ENCODE measurements at places on chromosomes 1 and 21.

- DNase-seq: no peak
Observed at GRCh38 chr1:185400052-185400451, 83.0 kb upstream of the IVNS1ABP start.

- DNase-seq: no peak
Observed at GRCh38 chr1:93977598-93977945, 68.3 kb upstream of the GCLM start.

- no peak for DNase-seq
Observed at GRCh38 chr1:229028544-229028943, 242.4 kb upstream of the RAB4A start.

- no peak for DNase-seq
Observed at GRCh38 chr1:233025157-233025556, 74.7 kb downstream of the NTPCR start.

- DNase-seq: no peak
Observed at GRCh38 chr1:173937062-173937461, 19.9 kb upstream of the SERPINC1 start.

- DNase-seq: no peak
Observed at GRCh38 chr1:153698923-153699714, 20.6 kb downstream of the NPR1 start.

DNA sequence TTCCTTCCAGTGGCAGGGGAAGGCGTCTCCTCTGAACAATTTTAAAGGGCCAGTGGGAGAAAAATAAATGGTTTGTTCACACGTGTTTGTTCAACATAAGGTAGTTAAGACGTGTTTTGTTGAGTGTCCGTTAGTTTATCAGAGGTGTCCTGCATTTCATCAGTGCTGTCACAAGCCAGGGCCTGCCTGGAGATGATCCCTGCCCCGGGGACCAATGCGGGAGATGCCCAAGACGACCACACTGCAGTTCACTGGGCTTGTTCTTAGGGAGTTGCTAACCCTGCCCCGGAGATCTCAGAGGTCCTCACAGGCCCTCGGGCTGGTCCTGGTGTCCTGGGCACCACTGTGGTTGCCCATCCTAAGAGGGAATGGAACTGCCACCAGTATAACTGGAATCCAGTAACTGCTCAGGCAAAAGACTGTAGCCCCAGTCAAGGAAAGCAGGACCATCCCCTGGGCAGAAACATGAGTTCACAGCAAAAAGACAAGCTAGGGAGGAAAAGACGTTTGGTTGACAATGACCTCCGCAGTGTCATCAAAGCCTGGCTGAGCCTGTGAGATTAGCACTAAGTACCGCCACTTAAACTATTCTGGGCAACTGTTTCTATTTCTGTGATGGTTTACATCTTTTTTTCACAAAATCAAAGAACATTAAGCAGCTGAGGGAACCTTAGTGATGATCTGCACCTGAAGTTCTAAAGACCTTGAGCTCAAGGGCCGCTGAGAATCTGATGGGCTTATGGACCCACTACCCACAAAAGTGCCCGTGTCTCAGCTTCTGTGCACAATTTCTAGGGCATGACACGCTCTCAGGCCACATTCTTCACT lies 44.9 kb upstream of the LIN9 start:
- no peak for DNase-seq

GRCh38 chr1:159843459-159843858 lies 16.8 kb downstream of the SLAMF8 start:
- no peak for DNase-seq

GRCh38 chr1:53270107-53270506 lies 31.8 kb upstream of the MAGOH start:
- DNase-seq: no peak

- no peak for DNase-seq
Observed at GRCh38 chr1:22786719-22787489, 76.3 kb downstream of the EPHB2 start.

- DNase-seq: no peak
Observed at GRCh38 chr1:94296018-94296417, 58.6 kb upstream of the ARHGAP29 start.

GRCh38 chr1:26574719-26575251 lies 45.2 kb downstream of the RPS6KA1 start:
- DNase-seq: no peak

GRCh38 chr1:24351918-24352627 lies 32.9 kb downstream of the GRHL3 start:
- no peak for DNase-seq

GRCh38 chr1:193609592-193609991 lies 423.2 kb upstream of the B3GALT2 start:
- no peak for DNase-seq

- DNase-seq: no peak
Observed at GRCh38 chr1:27596261-27596660, 7.7 kb downstream of the AHDC1 start.

DNA sequence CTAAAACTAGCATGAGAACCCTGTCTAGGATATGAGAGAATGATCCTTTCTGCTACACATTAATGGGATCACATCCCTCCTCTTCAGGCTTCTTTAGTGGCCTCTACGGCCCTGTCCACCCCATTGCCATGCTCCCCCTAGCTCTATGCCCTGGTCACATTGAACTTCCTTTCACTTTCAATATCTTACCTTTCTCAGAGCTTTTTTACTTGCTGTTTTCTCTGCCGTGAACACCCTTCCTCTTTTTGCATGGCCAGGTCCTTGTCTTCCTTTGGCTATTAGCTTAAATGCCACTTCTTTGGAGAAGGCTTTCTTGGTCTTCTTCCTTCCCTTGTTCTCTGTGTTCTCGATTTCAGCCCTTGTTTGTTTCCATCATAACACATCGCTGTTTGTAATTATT lies 97.4 kb downstream of the GIPC2 start:
- peak; percentile 67 for DNase-seq

GRCh38 chr1:193355626-193356025 lies 169.2 kb upstream of the B3GALT2 start:
- no peak for DNase-seq

GRCh38 chr21:26025536-26026512 lies 144.7 kb downstream of the APP start:
- no peak for DNase-seq

DNA sequence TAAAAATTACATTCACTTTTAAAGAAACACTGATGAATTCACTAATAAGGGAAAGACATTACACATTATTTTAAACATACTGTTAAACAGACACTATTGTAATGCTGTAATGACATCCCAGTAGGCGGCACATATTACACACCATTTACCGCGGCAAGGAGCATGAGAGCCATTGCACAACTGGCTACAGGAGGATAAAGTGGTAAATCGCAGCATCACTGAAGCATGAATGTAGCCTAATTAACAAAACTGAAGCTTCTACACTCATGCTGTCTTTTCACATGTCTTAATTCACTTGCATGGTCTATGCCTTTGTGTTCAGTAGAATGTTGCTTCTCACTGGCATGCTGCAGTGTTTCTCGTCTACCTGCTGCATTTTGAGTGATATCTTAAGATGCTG lies 1046.0 kb downstream of the MRPL39 start:
- DNase-seq: no peak

DNA sequence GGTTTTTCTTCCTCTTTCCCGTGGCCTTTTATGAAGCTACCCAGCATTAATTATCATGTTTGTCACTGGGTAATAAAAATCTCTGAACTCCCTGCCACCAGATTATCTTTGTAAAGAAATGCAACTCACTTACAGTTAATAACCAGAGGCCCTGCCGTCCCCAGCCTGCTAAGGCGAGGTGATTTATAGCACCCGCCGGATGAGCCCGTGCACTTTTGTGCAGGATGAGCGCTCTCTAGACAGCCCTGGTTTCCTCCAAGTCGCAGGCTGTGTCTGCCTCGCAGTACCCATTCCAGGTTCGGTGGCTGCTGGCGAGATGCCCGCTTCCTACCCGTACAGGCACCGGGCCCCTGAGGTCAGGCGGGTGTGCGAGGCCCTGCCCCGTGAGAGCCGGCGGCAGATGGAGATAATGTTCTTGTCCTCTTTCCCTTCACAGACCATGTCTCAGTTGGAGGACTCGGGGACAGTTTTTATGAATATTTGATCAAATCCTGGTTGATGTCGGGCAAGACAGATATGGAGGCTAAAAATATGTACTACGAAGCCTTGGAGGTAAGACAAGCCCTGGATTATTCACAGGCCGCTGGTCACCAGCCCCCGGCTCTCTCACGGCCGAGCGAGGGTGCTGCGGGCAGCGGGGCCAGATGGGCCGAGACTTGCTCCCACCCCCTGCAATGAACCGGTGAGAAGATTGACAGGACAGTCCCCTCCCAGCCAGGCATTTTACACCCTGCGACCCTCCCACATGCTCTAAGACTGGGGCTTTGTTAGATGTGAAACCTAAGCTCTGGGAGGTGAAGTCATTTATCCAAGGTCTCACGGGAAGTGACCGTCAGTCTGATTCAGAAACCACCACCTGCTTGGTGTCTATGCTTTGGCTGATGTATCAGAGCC lies 28.5 kb upstream of the SELENON start:
- no peak for DNase-seq

DNA sequence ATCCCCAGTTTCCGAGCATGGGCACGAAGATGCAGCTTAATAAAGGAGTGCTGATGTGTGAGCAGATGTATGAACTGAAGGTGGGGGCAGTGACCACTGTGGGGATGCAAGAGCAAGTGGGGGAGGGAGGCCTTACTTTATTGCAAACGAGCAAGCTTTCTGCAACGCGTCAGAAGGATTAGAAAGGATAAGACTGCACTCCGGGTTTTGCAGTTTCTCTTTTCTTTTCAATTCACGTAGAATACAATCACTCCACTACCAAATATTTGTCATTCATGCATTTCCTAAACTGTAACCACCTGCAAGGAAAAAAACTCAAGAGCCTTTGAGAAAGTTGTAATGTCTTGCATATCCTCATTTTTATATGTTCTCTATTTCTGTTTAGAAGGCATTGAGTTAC lies 4.3 kb upstream of the OR2C3 start:
- peak; percentile 10 for DNase-seq

GRCh38 chr1:212070720-212071302 lies 35.3 kb downstream of the DTL start:
- peak; percentile 55 for DNase-seq

- no peak for DNase-seq
Observed at GRCh38 chr21:43803558-43804300, 14.4 kb downstream of the RRP1 start.

GRCh38 chr1:232472485-232473041 lies 157.4 kb downstream of the SIPA1L2 start:
- no peak for DNase-seq

- no peak for DNase-seq
Observed at GRCh38 chr21:20270365-20271055, 727.7 kb upstream of the NCAM2 start.

- DNase-seq: no peak
Observed at GRCh38 chr1:109863667-109864046, 47.0 kb upstream of the CSF1 start.

GRCh38 chr1:225445639-225446594 lies 18.1 kb upstream of the LBR start:
- no peak for DNase-seq

- DNase-seq: no peak
Observed at GRCh38 chr1:214164173-214164572, 116.8 kb upstream of the SMYD2 start.

GRCh38 chr21:42218836-42219605 lies at the start of gene ABCG1:
Gene ABCG1, plus strand, starts transcription at chr21:42219140. Its CDS starts 123 bp downstream, at chr21:42219263.
- no peak for DNase-seq

GRCh38 chr1:208074353-208074752 lies 163.4 kb upstream of the CD34 start:
- DNase-seq: no peak

GRCh38 chr1:95396557-95396956 lies 162.5 kb downstream of the RWDD3 start:
- no peak for DNase-seq

DNA sequence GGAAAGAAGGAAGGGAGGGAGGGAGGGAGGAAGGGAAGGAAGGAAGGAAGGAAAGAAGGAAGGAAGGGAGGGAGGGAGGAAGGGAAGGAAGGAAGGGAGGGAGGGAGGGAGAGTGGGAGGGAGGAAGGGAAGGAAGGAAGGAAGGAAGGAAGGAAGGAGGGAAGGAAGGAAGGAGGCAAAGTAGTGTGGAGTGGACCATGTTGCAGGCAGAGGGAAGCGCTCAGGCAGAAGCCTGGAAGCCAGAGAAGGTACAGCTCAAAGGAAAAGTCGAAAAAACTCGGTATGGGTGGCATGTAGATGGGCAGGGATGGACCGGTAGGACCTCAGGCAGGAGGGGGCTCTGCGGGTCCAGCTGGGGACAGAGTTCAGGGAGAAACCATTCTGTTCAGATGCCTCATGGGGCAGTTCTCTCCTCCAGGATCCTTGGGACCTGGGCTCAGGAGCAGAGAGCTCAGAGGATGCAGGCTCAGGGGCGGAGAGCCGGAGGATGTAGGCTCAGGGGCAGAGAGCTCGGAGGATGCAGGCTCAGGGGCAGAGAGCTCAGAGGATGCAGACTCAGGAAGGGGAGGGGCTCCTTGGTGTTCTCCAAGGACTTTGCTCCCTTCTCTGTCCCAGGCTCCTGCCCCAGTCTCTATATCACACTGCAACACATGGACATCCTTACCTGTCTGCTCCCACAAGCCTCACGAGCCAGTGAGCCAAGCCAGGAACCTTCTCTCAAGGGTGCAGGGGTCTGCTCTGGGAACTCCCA lies 13.6 kb upstream of the PADI3 start:
- no peak for DNase-seq

- no peak for DNase-seq
Observed at GRCh38 chr1:211541720-211542477, 37.1 kb downstream of the SLC30A1 start.

DNA sequence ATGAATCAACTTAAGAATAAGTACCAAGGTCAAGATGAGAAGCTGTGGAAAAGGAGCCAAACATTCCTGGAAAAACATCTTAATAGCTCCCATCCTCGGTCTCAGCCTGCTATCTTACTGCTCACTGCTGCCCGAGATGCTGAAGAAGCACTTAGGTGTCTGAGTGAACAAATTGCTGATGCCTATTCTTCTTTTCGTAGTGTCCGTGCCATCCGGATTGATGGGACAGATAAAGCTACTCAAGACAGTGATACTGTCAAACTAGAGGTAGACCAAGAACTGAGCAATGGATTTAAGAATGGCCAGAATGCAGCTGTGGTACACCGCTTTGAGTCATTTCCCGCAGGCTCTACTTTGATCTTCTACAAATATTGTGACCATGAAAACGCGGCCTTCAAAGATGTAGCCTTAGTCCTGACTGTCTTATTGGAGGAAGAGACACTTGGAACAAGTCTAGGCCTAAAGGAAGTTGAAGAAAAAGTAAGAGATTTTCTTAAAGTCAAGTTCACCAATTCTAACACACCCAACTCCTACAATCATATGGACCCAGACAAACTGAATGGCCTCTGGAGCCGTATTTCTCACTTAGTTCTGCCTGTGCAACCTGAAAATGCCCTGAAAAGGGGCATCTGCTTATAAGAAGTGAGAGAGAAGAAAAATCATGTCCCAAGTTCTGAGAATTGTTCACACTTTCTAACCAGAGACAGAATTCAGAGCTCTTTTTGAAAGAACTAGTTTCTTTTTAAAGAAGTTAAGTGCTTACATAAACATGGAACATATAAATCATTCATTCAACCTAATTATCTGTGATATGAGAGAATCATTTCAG lies 35.7 kb downstream of the TOR1AIP1 start:
- DNase-seq: no peak

GRCh38 chr1:87717157-87717670 lies 388.5 kb downstream of the LMO4 start:
- no peak for DNase-seq

GRCh38 chr1:172671591-172671990 lies 12.7 kb downstream of the FASLG start:
- DNase-seq: no peak

Measured in bone marrow (tissue), 2 donors.